ENCODE measurements at places on chromosomes 5 and 9.

GRCh38 chr5:2755076-2755680, 3.7 kb upstream of the IRX2 start:
- DNase-seq = no peak

DNA sequence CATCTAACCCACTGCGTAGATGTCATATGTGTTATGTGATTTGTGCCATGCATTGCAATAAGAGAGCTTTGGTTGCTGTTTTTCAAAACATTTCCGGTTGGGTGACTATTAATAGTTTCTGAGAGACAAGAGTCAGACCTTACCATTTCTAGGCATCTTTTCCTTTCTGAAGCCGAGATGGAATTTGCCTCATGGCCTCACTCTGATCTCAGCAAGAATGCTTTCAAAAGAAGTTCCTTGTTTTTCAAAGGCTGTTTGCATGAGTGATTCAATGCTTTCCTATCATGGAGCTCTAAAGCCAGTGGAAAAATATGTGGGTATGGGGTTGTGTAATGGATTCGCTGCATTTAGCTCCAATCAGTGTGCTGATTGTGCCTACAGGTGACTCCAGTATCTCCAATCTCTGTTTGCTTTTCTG, 203.1 kb upstream of the PPP1R2B start:
- DNase-seq = no peak

DNA sequence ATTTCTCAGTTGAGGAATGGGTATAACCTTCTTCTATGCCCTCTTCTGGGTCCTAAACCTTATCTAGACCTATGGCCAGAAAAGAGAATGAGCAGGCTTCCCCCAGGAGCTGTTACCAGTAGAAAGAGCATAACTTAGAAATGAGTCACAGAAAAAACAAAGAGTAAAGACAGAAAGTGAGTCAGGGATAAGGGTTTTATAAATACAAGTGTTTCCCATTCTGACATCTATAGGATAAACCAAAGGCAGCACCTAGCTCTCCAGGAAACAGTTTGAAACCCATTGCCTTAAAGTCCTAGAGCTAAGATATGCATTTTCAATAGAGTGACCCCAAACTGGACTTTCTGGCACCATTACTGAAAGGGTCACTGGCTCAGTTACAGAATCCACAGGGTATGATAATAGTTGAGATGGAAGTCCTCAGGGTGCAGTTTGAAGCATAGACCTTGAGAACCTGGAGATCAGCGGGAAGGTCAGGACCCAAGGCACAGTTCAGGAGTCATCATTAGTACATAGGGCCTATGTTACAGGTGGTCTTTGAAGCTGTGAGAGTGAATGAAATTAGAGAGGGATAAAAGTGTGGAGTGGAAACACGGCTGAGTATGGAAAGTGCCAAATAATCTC, 42.7 kb upstream of the LIFR start:
- DNase-seq = no peak

GRCh38 chr5:123937230-123937629, 425.3 kb downstream of the CSNK1G3 start:
- DNase-seq = no peak

DNA sequence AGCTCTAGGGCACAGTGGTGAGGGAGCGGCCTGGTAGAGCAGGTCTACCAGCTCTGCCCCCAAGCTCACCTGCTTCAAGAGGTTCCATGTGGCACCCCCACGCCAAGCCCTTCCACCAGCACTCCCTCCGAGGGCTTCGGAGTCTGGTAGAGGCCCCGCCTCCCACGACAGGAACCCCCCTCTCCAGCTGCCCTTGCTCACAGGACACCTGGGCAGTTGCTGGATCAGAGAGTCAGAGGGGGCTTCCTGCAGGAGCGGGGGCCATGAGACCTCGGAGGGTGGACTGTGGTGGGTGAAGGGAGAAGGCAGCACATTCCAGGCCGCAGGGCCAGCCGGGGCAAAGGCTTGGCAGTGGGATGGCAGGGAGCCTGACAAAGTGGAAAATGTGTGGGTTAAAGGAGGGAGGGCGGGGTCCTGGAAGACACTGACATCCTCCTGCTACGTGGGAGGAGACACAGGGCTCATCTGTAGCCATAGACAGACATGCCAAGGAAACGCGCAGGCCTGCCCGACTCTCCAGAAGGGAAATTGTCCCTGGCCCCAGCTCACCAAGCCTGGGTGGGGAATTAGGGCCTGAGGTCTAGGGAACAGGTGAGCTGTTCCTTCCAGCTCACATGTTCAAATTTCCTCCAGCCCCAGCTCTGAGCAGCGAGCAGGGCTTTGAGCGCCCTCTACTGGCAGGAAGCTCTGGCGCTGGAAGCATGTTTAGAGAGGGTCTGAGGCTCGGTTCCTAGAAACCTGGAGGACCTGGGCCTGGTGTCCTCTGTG, 74.2 kb downstream of the NTNG2 start:
- DNase-seq = no peak

DNA sequence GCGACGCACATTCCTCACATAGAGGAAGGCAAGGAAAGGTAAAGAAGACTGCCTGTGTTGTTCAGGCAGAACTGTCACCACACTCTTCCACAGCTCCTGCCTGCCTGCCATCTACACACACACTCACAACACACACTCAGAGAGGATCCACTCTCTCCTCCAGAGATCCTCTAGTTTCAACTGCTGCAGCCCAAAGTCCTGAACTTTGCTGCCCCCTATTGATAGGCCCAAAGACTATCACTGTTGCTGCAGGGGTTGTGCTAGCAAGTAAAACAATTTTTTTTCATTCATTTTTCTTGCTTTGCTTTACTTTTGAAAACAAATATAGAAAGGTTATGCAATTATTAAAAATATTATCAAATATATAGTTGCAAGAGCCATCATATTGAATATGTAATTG, 5.9 kb upstream of the CFAP90 start:
- DNase-seq = no peak

GRCh38 chr9:115191667-115192066, 73.7 kb upstream of the TNC start:
- DNase-seq = no peak

DNA sequence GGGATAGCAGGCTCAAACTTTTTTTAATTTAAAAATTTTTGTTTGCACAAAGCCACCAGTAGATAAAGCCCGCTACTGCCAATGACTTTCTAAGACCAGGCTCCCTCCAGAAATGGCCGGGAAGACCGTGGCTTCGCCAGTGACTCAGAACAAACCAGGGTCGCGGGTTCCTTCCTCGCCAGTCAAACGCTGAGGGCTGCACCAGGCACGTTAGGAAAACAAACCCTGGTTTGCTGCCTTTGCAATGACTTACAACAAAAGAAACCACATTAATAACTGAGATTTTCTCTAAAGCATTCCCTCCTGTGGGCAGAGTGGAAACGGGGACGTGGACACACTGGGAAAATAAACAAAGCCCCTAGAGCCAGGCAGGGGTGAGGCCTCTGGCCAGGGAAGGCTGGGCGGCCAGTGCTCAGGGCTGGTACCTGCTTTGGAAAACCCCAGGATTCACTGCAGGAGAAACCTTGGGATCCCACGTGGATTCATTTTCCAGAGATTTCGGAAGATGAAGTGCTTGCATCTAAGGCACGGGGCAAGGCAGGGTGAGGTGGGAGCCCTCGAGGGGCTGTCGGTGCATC, 3.8 kb downstream of the PRRX2 start:
- DNase-seq = no peak

DNA sequence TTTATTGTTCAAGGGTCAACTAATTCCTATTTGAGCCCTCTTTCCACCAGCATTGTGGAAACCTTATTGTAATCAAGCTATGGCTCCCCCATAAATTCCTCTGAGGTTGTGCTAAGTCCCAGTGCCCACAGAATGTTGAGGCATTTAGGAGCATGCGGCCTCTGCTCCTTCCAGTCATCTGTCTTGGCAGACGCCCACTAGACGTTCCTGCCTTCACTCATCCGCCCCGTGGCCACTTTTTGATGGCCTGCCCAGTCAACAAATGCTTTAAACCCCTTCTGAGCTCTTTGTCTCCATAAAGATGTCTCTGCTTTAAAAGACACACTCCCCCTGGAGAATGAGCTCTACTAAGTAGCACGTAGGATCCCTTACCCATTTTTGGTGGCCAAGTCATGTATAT, 104.7 kb downstream of the GAS1 start:
- DNase-seq = no peak

DNA sequence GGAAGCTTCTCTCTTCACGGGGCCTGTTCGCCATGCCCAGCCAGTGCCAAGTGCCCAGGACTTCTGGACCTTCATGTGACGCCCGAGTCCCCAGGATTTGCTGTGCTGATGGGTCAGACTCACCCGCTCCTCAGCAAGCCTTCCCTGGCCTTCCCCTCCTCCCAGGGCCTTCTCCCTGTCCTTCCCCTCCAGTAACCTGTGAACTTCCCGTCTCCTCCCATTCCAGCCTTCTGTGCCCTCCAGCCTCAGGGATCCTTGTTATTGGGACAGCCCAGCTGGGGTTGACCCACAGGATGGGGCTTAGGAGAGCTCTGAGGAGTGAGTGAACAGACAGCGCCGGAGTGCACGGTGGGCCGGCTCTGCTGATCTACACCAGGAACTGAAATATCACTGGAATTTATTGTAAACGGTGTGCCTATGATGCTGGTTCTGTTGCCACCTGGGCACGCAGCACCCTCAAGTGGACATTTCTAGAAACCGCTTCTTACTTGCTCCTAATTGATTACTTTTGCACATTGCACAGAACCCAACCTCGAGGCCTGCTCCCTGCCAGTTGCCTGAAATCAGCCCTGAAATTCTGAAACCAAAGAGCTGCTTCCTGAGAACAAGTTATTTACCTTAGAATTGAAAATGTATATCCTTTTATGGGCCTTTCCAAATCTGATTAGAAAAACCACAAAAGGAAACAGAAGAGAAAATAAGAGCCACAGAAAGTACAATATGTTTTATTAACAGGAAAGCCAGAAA, 1.5 kb downstream of the SPAAR start:
- DNase-seq = no peak

DNA sequence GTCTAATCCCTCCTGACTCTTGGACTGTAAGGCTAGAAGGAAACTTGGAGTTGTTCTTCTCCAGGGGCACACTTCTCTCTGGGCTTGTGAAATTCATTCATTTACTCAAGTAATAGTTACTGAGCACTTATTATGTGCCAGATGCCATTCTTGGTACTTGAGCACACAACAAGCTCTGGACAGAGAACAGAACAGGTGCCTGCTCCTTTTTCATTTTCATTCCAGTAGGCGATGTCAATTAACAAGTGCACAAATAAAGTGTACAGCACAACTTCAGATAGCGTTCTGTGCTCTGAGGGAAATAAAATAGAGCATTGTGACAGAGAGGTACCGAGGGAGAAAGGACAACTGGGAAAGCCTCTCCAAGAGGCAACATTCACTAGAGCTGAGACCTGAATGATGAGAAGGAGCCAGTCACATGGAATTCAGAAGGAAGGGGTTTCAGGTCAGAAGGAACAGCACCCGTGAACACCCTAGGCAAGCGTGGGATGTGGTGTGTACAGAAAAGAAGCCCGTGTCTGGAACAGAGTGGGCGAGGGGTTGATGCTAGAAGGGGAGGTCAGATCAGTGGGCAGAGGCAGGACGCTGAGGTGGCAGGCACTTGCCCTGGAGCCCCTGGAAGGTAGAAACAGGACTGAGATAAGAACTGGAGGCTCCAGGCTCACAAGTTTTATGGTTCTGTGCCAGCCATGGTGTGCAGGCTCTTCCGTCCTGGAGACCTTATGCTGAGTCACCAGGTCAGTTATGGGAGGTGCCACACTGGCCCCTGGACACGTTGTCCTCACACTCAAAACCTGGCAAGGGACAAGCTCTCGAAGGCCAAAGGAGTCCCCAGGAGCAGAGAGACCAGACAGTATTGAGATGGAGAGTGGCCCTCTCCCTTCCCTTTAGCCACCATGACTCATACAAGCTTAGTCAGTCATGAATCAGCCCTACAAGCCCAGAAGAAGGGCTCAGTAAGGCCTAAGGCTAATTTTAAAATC, 7.2 kb upstream of the ABLIM3 start:
- no peak for DNase-seq

- no peak for DNase-seq
Measured at GRCh38 chr5:123873846-123874245, 361.9 kb downstream of the CSNK1G3 start.

GRCh38 chr9:130731355-130731754, 37.8 kb downstream of the EXOSC2 start:
- peak; percentile 43 for DNase-seq

DNA sequence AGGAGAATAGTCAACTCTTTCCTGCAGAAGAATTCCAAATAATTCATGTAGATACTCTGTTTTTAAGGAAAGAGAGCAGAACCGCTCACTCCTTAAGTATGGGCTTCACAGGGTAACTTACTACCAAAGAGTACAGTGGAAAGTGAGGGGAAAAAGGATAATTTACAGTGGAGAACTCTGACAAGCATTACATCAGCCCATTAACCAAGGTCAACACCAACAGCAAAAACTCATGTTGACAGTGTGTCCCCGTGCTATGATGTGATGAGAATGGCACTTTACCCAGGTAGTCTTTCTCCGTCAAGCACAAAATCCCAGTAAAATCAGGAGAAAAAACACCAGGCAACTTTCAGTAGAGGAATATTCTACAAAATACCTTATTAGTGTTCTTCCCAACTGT, 104.3 kb downstream of the ADCY2 start:
- DNase-seq = no peak

DNA sequence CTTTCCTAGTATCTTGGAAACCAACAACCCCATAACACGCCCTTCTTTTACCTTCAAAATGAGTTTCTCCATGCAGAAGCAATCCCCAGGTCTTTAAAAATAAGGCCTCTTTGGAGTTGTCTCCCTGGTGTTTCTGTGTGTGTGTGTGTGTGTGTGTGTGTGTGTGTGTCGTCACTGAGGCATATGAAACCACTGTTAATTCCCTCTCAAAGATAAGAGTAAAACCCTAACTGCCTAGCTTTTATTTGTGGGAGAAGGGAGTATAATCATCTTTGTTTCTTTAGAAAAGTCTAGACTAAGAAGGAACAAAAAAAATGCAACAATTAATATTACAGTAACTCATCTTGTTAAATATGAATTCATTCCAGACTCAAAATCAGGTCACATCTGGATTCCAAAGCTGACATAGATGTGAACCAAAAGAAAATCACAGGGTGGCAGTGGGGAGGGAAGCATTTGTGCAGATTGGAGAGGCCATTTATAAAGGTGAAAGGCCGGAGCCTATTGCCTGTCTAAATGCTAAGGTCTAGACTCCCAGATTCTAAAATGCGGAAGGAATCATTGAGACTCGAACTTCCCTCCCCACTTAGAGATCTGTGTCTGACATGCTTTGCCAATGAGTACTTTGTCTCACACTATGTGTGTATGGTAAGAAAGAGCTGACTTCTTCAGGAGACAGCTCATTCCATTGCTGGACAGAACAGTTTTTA, 91.4 kb downstream of the ZNF366 start:
- DNase-seq = no peak

DNA sequence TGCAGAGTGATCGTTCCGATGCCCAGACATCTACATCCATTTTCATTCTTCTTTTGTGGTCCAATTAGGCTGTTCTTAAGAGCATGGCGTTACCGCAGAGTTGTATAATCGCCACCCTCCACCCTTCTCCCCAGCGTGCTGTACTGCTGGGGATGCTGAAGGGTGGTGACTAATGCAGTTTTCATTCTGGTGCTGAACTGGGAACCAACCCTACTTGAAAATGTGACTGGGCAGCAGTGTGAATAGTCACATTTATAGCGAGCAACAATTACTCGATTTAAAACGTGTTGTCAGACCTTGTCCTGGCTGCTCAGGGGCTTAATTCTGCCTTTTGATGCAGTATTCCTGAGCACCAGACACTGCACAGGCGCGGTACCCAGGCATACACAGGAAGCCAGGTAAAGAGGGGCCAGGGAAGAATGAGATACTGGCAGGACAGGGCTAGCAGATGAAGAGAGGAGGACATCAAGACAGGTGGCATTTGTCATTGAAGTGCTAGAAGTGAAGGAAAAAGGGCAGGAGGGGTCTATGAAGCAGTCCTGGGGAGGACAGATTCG, 719 bp upstream of the ISCA1 start:
- peak; percentile 67 for DNase-seq

Measured in NCI-H1436 treated with DMSO at 0.1 percent for 48 hours (cell line).